ENCODE measurements at places on chromosomes 6 and 20.

DNA sequence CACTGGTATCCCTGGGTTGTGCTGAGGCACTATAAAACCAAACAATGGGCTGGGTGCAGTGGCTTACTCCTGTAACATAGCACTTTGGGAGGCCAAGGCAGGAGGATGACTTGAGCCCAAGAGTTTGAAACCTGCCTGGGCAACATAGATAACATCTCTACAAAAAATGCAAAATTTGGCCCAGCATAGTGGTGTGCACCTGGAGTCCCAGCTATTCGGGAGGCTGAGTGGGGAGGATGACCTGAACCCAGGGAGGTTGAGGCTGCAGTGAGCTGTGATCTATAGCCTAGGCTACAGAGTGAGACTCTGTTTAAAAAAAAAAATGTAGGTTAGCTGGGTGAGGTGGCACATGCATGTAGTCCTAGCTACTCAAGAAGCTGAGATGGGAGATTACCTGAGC is 7.7 kb upstream of the SLC4A11 start:
- no peak for ATAC-seq

- ATAC-seq, result peak; percentile 43
Observed at GRCh38 chr6:52416629-52417151, 3.5 kb upstream of the EFHC1 start.

DNA sequence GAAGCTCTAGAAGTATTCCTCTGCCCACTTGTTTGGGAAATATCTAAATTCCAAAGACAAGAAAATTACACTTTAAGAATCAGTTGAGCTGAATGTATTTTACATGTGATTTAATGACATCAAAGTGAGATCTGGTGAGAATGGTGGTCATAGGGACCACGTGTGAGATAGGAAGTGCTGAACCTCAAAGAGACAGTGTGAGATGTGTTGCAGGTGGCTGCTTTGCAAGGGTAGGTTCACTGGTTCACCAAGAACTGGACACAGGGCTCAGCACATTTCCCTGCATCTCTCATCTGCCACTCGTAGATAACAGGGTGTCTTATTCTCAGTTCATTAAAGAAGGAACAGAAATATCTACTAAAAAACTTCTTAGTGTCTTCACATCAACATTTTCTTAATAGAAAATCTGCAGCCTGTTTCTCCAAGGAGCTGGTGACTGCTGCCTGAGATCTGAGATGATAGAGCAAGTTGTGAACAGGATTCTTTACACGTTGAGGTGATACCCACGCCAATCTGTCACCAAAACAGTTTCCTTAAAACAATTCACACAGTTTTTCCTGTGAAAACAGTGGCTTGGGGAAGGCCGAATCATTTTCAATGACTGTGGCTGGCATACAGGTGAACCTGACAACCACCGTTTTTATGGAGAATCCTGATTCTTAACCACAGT is 7.2 kb downstream of the CCR6 start:
- no peak for ATAC-seq

GRCh38 chr20:61693055-61693600 is 372.6 kb downstream of the TAF4 start:
- no peak for ATAC-seq

DNA sequence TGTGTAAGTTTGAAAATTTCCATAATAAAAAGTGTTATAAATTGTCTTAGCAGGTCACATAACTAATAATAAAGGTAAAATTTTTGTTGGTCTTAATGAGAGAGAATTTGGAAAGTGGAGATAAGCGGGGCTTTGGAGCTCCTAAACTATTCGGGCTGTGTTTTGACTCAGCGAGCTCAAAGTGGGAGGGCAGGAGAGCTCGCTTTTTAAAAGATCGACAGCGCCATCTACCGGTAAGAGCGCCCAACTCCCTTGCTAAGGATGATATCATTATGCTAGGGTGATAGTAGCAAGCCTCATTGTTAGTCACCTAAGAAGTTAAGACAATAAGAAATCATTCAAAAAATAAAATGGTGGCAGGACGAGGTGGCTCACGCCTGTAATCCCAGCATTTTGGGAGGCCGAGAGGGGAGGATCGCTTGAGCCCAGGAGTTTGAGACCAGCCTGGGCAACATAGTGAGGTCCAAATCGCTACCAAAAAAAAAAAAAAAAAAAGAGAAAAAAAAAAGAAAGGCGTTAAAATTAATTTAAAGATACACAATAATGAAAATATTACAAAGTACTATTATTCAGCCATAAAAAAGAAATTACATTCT is 24.8 kb downstream of the C6orf15 start:
- peak; percentile 95 for ATAC-seq

DNA sequence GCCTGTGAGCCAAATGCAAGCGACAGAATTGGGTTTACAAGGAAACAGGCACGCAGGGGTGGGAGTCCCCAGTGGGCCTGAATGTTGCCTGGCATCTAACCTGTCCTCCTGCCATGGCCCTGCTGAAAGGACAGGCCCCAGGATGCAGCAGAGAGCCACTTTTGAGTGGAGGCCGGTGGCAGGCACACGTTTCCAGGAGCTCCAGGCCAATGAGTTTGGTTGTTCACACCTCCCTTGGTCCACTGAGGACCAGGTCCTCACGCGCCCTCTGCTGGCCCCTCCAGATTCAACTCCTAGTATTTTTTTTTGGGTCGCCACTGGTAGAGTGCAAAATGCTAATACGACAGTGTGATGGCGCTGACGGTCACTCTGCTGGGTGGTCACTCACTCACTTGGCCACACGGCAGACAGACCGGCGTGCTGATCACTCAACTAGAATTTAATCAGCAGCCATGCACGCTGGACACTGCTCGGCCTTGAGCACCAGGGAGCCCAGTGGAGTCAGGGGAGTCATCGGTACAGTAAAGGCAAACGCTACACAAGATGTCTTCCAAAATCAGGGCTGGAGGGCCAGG is 81.7 kb upstream of the NFATC2 start:
- peak; percentile 90 for ATAC-seq

DNA sequence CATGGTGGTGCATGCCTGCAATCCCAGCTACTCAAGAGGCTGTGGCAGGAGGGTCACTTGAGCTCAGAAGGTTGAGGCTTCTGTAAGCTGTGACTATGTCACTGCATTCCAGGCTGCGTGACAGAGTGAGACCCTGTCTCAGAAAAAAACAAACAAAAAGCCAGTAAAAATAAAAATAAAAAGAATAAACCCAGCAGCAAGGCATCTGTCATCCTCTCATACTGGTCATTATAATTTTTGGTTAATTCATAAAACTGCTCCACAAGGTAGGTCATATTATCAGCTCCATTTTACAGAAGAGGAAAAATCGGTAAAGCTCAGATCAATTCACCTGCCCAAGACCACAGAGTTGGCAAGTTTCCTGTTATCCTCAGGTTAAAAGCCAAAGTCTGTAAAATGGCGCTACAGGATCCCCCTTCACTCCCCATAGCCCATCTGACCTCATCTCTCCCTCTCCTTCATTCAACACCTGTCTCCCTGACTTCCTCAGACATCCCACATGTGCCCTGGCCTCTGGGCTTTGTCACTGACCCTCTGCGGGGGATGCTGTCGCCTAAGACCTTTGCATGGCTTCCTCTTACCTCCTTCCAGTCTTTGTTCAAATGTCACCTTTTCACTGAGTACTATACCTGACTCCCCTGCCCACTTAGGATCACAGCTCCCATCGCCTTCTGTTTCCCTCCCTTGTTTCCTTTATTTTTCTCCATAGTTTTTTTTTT is 213.2 kb upstream of the ZNF217 start:
- ATAC-seq, result no peak

DNA sequence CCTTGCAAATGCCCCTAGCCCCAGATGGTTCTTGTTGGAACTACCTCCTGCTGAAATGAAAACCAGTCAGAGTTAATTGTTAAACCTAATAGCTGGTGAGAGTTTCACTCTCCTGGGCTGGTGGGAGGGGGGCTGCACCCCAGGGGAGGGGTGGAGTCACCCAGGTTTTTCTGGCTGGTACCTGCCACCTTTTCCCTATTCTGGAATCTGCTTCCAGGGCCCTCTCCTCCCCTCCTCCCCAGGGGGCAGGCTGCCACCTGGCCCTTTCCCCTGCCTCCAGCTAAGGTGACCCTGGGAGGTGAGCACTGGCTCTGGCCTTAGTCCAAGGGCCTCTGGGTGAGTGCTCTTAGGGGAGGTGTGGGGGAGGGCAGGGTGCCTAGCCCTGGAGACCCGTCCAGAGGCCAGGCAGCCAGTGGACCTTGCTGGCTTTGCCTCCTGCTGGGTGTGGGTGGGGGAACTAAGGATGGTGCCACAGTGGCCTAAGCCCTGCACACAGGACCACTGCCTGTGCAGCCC is 48.8 kb upstream of the EPB41L1 start:
- ATAC-seq, result no peak

DNA sequence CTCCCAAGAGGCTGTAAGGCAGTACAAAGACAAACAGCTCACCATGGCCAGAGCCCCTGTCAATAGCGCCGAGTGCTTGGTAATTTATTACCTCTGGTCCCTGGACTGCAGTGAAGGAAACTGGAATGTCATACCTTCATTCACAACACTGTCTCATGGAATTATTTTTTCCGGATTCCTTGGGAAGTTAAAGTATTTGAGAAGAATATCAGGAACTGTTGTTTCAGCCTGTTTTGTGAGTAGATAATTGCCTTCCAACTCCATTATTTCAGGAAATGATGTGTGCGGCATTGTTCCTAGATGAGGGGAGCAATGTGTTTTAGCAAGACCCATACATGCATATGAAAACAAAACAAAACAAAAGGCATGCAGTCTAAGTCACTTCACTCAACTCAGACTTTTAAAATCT is 64.0 kb downstream of the BLOC1S5 start:
- no peak for ATAC-seq

GRCh38 chr6:14442242-14442641 is 324.7 kb downstream of the CD83 start:
- no peak for ATAC-seq

DNA sequence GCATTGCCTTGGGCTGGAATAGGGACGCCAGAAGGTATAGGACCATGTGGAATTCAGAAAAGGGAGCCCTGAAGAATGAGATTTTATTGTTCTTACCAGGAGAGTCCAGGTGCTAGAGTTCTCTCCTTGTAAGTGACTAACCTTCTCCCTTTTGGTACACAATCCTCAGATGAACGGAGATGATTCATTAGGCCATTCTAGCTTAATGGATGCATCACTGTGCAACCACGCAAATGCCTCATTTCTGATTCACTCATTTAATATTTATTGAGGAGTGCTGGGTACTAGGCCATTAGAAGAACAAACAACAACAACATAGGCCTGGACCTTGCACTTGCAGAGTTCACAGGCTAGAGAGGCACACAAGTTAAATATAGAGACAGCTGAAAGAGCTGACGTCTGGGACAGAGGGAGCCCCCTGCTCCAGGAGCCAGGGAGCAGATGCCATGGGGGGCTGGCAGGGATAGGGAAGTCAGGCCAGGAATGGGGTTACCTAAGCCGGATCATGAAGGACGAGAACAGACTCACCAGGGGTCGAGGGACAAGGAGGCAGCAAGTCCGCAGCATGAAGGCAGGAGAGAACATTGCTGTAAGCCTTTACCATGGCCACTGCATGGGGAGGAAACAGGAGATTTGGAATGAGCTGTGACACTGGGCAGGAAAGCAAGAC is 179.5 kb upstream of the AKAP12 start:
- ATAC-seq, result peak; percentile 78

All from SK-N-SH treated with all-trans-retinoic acid at 6 μM for 48 hours (cell line).